Activated naive CD8-positive, alpha-beta T cell treated with anti-CD3 and anti-CD28 coated beads, Interleukin-2, amount 50 U/mL, for 24 hours (primary cell): ENCODE measurements at places on chromosomes 13 and 19.
A peak's percentile ranks its signal among the peaks of the same experiment; 100 is the strongest.

GRCh38 chr19:38502410-38503076, 69.1 kb downstream of the RYR1 start:
- no peak overlapping the region for H3K27ac ChIP-seq
- peaks cover 4% of the 10 kb centered on the region for H3K4me1 ChIP-seq
- no peak for DNase-seq
- H3K4me3 ChIP-seq, result no peak overlapping the region

DNA sequence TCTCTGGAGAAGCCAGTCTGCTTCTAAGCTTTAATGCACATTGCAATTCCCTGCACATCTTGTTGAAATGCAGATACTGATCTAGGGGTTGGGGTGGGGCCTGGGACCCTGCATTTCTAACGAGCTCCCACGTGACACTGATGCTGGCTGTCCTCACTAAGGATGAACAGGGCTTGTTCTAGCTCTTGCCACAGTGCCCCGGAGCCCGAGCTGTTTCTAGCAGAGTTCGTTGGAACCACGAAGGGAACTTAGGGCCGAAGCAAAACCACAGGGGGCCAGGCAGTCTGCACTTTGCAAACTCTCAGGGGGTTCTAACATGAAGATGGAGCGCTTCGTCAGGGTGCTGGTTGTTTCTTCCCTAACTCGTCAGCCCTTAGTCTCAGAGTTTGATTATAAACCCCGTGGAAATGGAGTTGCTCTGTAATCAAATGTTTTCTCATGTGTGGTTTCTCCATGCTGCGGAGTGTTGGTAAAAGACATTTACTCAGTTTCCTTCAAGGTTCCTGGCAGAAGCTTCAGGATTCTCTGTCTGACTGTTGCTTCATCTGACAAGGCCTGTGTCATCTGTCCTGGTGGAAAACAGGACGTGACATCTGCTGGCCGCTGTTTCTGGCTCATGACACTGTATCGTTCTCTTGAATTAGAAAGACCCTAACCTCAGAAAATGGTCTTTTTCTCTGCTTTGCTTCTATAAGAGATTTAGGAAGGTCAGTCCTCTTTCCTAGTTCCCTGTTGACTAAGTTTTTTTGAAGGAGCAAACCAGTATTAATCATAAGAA, 221.5 kb downstream of the TEX29 start:
- no peak overlapping the region for H3K4me3 ChIP-seq
- no peak for DNase-seq
- no peaks in the 10 kb centered on the region for H3K36me3 ChIP-seq
- no peaks in the 10 kb centered on the region for H3K4me1 ChIP-seq

- peak; percentile 16 for DNase-seq
- H3K4me3 ChIP-seq, result no peak overlapping the region
- H3K27ac ChIP-seq, result no peak overlapping the region
These were observed 43.1 kb downstream of the PCCA start for GRCh38 chr13:100131863-100132574.

- no peak for DNase-seq
- no peak overlapping the region for H3K4me3 ChIP-seq
- H3K4me1 ChIP-seq, result no peaks in the 10 kb centered on the region
- no peak overlapping the region for H3K27ac ChIP-seq
- no peaks in the 10 kb centered on the region for H3K27me3 ChIP-seq
- H3K36me3 ChIP-seq, result no peaks in the 10 kb centered on the region
These were observed 26.4 kb upstream of the CCNE1 start for GRCh38 chr19:29785360-29785759.

DNA sequence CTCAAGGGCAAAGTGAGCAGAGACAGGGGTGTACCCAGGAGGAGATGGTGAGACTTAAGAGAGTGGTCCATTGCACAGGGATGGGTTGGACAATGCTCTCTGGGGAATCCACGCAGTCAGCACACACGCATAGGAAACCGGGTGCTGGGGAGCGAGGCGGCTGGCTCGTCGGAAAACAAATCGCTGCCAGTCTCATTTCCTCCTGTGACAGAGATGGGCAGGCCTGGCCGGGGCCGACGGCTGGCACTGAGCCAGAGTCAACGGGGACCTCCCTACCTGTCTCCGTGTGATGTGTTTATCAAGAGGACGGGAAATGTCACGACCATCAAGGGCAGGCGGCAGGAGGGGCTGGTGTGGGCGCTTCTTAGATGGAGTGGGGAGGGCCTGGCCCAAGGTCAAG, 27.3 kb downstream of the PTPRS start:
- no peak overlapping the region for H3K27ac ChIP-seq
- H3K4me3 ChIP-seq, result no peak overlapping the region
- peaks cover 4% of the 10 kb centered on the region for H3K27me3 ChIP-seq
- no peaks in the 10 kb centered on the region for H3K36me3 ChIP-seq
- DNase-seq, result peak; percentile 41
- H3K4me1 ChIP-seq, result no peaks in the 10 kb centered on the region
